Mammary epithelial cell (primary cell): ENCODE measurements at places on chromosomes 7 and 10.

DNA sequence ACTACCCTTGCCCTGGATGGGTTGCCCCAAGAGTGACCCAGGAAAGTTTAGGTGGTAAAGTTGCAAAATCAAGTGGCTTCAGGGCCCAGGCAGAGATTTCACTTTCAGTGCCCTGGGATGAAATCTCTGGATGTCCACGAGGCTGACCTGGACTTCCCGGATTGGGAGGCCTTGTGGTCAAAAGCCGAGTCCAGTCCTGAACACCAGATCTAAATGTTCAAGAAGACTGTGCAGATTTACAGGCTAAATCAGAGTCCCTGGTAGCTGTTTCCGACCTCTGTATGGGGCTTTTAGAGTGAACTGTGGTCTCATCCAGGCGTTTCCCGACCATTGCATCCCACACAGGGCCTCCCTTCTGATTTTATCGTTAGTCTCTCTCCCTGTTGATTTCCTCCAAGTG lies 95.3 kb downstream of the WDR11 start:
- no peak for DNase-seq

DNA sequence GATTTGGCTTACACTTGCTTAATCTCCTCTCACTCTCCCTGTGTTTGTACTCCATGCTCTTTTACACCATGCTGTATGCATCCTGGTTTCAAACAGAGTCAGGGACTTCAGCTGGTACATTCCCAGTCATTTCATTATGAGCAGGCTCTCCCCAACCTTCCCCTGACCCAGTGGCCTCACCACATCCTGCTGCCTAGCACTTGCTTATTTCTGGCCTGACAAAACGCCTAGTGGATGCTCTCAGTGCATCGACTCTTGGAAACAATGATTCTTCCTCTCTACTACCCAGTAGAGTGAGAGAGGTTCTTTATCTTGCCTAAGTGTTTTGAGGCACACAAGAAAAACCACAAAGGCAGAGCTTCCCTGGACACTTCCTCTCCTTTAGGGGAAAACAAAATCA lies 63.4 kb downstream of the CAV1 start:
- DNase-seq: peak; percentile 71

DNA sequence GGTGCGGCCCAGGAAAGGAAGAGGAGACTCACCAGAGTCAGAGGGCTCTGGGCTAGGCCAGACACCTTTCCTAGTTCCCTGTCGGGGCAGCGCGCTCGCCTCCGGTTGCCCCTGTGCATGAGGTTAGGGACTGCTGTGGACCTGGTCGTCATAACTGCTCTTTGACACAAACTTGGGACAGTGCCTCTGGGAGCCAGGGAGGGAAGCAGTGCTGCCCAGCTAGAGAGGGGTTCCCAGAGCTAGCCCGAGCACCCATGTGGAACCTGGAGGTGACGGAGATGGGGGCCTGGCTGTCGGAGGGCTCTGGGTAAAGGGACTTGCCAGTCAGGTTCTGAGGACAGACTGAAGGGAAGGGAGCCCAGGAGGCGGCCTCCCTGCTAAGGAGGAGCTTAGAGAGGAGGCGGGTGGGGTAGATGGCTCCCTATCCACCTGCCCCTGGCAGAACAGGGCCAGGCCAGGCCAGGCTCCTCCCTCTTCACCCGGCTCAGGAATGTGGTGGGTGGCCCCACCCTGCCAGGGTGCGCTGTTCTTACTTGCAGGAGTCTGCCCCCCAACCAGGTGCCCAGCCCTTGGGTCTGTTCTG lies 29.7 kb downstream of the AGAP3 start:
- DNase-seq: peak; percentile 96

DNA sequence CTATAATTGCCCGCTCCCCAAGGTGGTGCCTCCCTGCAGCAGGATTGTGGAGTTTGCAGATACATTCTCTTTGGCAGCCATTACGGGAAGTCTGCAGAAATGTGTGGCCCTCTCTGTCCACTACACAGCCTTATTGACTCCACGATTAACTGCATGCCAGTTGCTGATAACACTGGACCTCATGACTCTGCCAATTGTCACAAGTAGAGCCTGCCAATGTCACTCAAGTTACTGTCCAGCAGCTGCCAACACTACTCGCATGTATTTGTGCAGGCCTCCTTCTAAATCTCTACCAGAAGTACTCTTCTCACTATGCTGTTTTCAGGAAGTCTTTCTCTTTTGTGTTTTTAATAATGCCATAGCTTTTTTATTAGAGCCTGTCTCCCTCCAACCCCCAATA lies 128.8 kb downstream of the PPP1R3A start:
- DNase-seq: no peak

GRCh38 chr10:12358863-12359564 lies 9.7 kb downstream of the CAMK1D start:
- DNase-seq: no peak

GRCh38 chr7:80787721-80788120 lies 131.1 kb downstream of the SEMA3C start:
- DNase-seq: no peak

DNA sequence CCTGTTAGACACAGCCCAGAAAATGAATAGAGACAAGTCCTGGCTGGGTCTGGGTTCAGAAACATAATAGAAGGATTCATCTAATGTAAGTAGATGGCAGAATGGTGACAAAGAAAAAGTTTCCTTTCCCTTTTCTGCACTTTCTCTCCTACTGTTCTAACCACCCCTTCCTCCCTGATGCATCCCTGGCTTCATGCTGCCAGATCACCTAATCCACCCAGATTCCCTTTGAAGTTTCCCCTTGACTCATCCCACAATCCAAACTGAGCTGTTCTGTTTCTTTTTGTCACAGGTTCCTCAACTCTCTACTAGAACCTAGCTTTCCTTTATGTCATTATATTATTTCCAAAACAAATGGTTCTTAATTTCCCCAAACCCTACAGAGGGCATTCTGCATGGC lies 1.1 kb upstream of the MACC1 start:
- DNase-seq: peak; percentile 69

DNA sequence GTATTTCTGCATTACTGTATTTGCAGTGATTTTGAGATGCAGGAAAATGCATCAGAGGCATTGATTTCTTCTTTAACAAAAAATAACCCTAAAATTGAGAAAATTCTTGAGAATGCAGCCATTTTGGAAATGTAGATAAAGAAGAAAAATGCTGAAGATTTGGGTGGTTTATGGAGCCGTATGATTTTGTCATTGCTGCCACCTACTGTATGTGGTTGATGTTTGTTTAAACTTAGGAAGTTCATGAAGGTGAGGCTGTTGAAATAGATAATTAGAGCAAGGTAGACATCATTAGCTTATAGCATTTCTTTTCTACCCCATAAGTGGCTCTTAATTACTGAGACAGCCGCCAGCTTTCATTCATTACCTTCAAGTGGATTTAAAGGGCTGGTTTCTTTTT lies 92.1 kb upstream of the SAMD8 start:
- peak; percentile 7 for DNase-seq

DNA sequence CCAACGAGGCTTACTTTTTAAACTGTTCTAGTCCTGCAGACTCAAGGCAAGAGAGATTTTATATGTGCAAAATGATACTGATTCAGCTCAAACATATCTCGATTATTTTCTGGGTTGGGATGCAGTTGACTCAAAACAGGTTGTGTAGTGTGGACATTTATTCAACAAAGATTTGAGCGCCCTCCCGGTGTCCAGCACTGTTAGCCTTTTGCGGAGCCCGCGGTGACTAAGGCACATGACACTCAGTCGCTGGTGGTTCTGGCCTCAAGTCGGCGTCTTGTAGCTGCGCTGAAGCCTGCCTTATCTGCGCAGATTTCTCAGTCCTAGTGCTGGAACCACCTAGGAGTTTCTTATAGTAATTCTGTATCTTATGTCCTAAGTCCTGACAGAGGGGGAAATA lies 938 bp upstream of the CADPS2 start:
- peak; percentile 59 for DNase-seq

DNA sequence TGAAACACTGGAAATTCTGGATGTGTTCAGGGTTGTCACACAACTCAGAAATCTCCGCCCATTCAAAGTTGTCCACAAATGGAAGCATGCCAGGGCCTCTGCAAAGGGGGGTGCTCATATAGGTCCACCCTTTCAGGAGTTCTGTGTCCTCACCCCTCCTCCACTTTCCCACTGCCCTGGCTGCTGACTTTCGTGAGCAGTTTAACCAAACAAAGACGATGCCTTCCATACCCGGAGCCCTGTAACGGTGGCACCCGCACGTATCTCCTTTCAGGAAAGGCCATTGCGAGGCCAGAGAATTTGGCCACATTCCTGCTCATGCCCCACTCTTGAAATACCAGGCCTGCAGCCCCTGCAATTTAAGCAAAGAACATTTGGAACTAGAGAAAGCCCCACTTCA lies 1.4 kb downstream of the CPXM2 start:
- no peak for DNase-seq

DNA sequence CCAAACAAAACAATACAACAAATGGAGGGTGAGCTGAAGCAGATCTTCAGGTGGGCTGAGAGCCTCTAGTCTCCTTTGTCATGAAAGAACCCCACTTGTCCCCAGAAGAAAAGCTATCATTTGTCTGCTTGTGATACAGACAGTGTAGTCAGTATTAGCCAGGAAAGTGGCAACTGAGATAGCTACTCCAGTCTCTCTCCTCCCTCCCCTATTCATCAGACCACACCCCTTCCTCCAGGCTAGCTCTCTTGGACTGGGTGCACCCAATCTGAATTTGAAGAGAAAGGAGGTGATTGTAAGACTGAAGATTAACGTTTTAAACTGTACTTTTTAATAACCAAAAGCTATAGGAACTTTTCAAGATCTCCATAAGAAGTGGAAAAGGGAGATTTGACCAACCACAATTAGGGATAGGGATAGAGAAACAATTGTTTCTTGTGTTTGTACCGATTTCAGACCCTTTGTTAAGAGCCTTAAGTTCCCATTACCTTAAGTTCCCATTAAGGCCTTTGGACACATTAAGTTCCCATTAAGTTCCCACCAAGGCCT lies 14.1 kb downstream of the BMPR1A start:
- DNase-seq: no peak

- no peak for DNase-seq
Observed at GRCh38 chr7:152333134-152333533, 102.7 kb downstream of the KMT2C start.

DNA sequence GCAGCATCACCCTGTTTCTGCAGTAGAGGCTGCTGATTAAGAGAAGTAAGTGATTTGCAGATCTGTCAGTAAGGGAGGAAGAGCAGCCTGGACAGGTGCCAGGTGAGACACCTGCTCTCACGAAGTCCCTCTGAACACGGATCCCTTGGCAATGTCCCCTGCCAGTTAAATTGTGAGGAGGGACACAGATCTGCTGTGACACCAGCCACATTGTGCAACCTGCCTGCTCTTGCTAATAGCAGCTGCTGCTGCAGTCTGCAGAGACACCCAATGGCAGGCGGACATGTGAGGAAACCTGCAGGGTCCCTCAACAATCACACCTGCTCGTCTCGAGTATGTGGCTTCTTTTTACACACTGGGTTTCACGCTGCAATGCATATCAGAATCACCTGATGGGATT lies 31.9 kb downstream of the ANXA11 start:
- no peak for DNase-seq
